ENCODE measurements at places on chromosomes 1 and 21.
A peak's percentile ranks its signal among the peaks of the same experiment; 100 is the strongest.

GRCh38 chr21:36717976-36718375, 19.1 kb downstream of the SIM2 start:
- no peak for DNase-seq

- DNase-seq: no peak
Measured at GRCh38 chr1:183515002-183515689, 42.8 kb downstream of the SMG7 start.

GRCh38 chr1:205275133-205275532, 46.4 kb downstream of the NUAK2 start:
- peak; percentile 20 for DNase-seq

DNA sequence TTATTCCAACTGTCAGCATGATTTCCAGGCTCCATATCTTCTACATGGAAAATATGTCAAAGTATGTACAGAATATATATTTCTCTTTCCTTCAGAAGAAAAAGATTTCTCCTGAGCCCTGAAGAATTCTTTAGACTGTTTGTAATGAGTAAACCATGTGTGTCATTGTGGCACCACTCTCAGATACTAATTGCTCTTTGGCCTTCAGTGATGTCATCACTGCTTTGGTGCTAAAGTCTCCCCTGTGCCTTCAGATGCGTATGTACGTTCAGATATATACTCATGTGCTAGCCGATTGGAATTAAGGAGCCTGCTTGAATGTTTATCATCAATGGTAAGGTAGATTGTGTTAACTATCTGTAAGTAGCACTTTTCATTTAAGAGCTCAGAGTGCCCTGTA, 20.6 kb upstream of the NBL1 start:
- no peak for DNase-seq

DNA sequence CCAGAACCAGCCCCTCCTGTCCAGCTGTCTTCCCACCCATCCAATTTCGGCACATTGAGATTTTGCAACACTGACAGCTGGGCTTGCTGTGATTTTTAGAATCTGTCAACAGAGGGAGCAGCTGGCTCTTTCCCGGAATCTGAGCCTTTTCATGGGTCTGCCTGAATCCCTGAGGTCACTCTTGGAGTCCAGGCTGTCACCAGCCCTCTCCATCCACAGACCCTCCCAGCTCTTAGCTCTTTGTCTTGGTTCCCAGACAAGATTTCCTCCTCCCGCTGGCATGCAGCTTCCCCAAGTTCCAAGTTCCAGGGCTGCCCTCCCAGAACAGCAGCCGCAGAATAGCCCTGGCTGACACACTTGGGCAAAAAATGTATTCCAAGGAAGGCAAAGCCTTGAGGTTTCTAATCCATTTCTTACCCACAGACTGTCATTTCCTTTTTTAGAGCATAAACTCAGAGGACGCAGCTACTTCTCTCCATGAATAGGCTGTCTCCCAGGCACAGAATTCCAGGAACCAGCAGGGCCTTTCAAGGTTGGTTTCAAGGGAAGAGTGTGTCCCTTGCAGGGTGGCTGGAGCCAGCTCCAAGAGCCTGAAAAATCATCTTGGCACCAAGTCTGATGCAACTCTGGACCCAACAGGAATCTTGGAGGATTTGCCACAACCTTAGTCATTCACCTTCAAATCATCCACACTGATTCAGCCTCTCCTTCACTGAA, 7.1 kb upstream of the TMEM61 start:
- no peak for DNase-seq

GRCh38 chr1:221025956-221026355, 146.7 kb downstream of the HLX start:
- DNase-seq: no peak

DNA sequence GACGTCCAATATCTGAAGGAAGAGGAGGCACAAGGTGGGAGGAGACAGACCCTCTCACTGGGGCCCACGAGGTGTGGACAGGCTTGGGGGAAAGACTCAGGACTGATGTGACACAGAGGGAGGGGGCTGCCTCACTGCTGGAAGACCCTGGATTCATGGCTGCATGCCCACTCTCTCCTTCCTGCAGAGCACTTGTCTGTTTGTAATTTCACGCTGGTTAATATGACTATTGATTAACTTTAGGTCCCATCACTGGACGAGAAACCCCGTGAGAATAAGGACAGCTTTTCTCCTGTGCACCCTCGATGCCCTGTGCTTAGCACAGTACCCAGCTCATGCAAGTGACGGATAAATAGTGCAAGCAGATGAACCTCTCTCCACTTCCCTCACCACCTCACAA, 35.1 kb downstream of the CACNA1S start:
- DNase-seq: no peak

DNA sequence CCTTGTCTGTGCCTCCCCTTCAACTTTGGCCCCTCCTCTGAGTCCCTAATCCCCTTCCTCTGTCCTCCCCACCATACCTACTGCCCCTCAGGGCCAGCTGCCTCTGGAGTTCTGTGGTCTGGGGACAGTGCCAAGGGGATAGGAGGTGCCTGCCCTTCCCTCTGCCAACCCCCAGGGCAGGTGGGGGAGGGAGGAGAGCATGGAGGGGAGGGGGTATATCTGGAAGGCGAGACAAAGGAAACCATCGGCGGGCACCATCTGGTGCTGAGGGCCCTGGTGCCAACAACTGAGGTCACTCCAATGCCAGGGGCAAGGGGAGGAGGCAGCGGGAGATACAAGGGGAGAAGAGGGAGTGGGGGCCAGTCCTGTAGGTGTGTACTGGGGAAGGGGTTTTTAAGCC, 9.6 kb downstream of the RAB25 start:
- no peak for DNase-seq

GRCh38 chr1:40185951-40186864, 25.0 kb downstream of the RLF start:
- peak; percentile 77 for DNase-seq
